ENCODE measurements at places on chromosomes 13 and 19.

GRCh38 chr13:45301263-45301662 is 39.7 kb downstream of the TPT1 start:
- no peak for DNase-seq

DNA sequence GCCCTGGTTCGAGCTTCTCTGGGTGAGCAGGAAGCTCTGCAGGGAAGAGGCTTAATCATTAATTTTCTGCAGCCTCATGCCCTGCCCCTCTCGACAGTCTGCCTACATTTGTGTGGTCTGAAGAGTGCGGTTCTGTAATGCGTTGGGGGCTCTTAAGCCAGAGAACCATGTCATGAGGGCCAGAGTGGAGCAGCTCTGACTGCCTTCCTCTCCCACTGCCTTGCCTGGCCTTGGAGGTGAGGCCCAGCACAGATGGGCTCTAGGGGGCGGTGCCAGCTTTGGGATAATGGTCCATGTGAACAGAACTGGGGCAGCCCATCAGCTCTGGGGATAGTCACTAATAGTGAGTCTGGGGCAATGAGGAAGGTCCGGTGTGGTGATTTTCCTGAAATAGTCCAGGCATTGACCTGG is 5.7 kb downstream of the FGF9 start:
- DNase-seq = no peak

- DNase-seq = no peak
These were observed 60.8 kb downstream of the F2RL3 start for GRCh38 chr19:16949496-16950023.

GRCh38 chr13:39556866-39557265 is 46.1 kb downstream of the LHFPL6 start:
- no peak for DNase-seq

GRCh38 chr19:14414926-14415690 is 4.0 kb downstream of the DDX39A start:
- DNase-seq = no peak

- no peak for DNase-seq
These were observed 3.1 kb upstream of the OLFM2 start for GRCh38 chr19:9939301-9939913.

- no peak for DNase-seq
These were observed 2.3 kb downstream of the RPL13A start for GRCh38 chr19:49489601-49490167.

DNA sequence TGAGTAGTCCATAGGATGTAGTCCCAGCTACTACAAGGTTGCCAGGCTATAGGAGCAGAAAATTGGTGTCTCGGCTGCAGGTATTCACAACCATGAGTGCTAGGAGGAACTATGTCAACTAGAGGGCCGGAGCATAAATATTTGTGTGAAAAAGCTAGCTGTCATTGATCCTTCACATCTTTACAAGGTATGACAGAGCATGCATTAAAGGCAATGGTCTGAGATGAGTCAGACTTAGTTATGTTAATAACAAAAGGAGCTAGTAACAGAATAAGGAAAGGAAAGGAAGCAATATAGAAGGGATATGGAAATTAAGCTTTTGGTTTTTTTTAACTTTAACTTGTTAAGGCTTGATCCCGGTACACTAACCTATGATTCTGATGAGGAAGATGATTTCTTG is 40.9 kb upstream of the PSG9 start:
- DNase-seq = no peak

GRCh38 chr13:40197936-40198595 is 468.4 kb downstream of the FOXO1 start:
- DNase-seq = no peak

- DNase-seq = no peak
These were observed 8.6 kb downstream of the RFPL4AL1 start for GRCh38 chr19:55777528-55777927.

- no peak for DNase-seq
These were observed 175.1 kb upstream of the KL start for GRCh38 chr13:32840989-32841713.

- DNase-seq = no peak
These were observed 14.4 kb downstream of the MEF2B start for GRCh38 chr19:19155495-19156219.

- no peak for DNase-seq
These were observed 28.5 kb downstream of the MED4 start for GRCh38 chr13:48066310-48066989.

GRCh38 chr19:19109601-19110000 is 28.7 kb downstream of the TMEM161A start:
- DNase-seq = no peak

DNA sequence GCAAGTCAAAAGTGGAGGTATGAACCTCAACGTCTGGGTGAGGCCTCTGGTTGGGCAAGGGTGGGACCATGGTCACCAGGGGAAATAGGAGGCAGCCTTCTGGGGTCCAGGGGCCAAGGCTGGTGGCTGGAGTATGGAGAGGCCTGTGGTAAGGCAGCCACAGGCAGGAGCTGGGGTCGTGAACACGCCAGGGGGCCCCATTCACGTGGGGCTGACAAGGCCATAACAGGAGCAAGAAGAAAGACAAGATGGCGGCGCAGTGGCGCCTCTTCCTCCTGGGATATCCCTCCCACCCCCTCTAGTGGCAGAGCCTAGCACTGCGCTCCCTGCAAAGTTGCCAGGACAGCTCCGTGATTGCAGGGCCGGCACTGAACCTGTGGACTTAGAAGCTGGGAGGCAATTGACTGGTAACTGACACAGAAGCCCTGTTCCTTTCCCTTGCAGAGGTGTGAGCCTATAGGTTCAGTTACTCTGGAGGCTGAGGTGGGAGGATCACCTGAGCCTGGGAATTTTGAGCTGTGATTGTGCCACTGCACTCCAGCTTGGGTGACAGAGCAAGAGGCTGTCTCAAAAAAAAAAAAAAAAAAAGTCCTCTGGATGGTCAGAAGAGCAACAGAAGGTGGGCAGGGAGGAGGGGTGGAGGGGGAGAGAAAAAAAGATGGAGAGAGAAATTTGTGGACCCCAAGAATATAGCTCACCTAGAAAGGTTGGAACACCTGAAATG is 19.7 kb upstream of the EDDM13 start:
- peak; percentile 27 for DNase-seq

DNA sequence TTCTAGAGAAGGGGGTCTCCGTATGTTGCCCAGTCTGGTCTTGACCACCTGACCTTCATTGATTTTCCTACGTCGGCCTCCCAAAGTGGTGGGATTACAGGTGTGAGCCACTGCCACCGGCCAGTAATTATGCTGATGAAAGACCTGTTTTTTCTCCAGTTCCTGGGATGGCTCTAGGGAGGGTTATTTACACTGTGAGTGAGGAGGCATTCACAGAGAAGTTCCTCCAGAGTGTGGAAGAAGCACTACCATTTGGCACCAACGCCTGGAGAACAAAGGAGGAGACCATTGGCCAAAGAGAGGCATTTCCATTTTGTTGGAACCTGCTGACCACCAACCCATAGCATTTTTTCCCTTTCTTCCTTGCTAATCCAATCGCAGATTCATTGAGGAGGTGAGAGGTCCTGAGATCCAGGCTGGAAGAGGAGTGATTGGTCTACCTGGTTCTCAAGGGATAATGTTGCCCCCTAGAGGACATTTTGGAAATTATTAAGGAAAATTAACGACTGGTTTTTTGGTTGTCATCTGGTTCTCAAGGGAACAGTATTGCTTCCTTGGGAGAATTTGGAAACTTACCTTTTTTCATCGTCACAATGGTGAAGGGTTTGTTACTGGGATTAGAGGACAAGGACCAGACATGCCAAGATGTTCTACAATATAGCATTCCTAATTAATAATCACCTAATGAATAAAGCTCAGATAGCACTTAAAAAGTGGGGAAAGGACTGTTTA is 5.5 kb upstream of the SAE1 start:
- DNase-seq = no peak

- no peak for DNase-seq
These were observed 21.1 kb downstream of the ZNF473 start for GRCh38 chr19:50046649-50047503.

GRCh38 chr19:5934774-5935472 is 20.9 kb downstream of the CAPS start:
- no peak for DNase-seq

DNA sequence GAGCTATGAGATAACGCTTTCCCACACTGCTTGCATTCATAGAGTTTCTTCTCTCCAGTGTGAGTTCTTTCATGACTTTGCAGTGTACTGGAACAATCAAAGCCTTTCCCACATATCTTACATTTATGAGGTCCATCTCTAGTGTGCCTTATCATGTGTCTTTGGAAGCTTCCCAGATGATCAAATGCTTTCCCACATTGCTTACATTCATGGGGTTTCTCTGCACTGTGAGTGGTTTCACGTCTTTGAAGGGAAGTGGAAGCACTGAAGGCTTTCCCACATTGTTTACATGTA is 14.9 kb upstream of the ZNF442 start:
- DNase-seq = no peak

DNA sequence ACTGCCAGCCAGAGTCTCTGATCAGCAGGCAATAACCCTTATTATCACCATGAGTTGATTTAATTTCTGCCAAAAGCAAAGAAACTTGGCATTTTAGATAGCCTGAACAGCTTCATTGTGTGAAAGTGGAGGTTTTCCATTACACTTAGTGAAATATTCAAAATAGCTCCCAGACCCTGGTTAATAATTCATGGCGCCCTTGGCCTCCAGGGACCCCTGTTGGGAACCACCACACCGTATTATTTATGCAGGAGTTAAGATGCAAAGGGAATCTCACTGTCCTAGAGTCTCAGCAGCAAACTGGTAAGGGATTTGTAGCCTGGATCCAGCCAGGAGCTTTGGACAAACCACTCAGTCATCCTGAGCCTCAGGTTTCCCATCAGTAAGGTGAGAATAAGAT is 110.0 kb upstream of the PABPC3 start:
- no peak for DNase-seq

GRCh38 chr19:13606156-13606555 is 99.9 kb upstream of the CACNA1A start:
- no peak for DNase-seq

GRCh38 chr13:80339563-80339911 is 1.4 kb downstream of the SPRY2 start:
- DNase-seq = no peak

- peak; percentile 6 for DNase-seq
These were observed 279.6 kb downstream of the PCDH20 start for GRCh38 chr13:61136093-61136492.

GRCh38 chr19:44644402-44645016 is 799 bp downstream of the PVR start:
- DNase-seq = no peak

GRCh38 chr19:39825093-39825463 is 8.9 kb downstream of the DYRK1B start:
- DNase-seq = no peak

DNA sequence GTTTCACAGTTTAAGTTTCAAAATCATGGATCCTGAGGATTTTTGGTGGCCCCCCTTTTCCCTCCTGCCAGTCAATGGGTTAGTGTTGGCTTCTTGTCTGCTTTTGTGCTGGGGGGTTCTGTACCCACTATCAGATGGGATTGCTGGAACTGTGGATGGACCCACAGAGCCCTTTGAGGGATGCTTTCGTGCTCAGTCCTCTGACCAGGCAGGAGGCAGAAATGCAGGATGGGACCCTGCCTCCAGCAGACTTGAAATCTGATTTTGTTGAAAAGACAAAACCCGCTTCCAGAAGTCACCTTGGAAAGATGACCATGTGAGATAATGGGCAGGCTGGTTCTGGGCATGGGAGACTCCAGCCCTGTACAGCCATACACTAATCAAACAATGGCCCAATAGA is 408.9 kb downstream of the ZNF536 start:
- no peak for DNase-seq

GRCh38 chr13:91117351-91117750 is 230.1 kb upstream of the MIR17HG start:
- DNase-seq = no peak

GRCh38 chr13:80259159-80259558 is 81.8 kb downstream of the SPRY2 start:
- no peak for DNase-seq

DNA sequence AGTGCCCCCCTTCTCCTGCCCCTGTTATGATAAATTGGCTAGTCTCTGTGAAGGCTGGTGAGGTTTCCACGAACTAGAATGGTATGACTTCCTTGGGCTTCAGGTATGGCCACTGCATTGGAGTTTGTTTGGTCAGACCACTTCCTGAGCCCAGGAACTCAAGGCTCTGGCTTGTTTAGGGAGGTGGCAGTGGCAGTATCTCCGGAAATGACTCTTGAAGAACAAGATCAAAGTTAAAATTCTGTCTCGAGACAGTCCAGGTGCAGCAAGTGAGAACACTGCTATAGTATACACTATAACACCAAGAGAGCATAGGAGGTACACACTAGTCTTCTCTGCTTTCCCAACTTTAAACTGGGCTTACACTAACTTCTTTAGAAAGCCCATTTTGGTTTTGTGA is 309.1 kb downstream of the KLF12 start:
- DNase-seq = no peak

DNA sequence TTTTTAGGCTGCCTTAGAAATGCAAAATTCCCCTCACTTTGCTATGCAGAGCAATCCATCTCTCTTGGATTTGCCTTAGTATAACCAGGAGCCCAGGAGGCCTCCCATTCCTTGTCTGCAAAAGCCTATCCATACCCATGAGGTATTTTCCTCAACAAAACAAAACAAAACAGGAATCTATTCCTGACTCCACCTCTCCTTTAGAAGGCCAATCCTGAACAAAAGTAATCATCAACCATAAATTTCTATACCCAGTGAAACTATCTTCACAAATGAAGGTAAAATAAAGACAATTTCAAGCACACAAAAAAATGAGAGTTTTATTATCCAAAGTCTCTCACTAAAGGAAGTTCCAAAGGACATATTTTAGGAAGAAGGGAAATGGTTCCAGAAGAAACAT is 365.7 kb downstream of the KCNRG start:
- DNase-seq = no peak

GRCh38 chr13:72692884-72693514 is 34.4 kb downstream of the MZT1 start:
- no peak for DNase-seq

- no peak for DNase-seq
These were observed 69.6 kb downstream of the RYR1 start for GRCh38 chr19:38503077-38503410.

DNA sequence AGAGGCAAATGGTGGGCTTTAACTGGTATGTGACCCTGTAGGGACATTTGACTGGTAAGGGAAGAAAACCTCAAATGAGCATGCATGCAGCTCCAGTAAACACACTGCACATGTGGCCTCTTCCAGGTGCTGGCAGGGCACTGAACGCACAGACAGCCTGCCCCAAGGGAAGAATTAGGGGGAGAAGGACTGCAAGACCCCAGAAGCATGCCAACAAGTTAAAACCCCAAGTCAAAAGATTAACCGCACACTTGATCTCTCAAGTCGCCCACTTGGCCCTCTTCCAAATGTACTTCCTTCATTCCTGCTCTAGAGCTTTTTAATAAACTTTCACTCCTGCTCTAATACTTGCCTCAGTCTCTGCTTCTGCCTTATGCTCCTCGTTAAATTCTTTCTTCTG is 46.9 kb upstream of the SLITRK1 start:
- no peak for DNase-seq

DNA sequence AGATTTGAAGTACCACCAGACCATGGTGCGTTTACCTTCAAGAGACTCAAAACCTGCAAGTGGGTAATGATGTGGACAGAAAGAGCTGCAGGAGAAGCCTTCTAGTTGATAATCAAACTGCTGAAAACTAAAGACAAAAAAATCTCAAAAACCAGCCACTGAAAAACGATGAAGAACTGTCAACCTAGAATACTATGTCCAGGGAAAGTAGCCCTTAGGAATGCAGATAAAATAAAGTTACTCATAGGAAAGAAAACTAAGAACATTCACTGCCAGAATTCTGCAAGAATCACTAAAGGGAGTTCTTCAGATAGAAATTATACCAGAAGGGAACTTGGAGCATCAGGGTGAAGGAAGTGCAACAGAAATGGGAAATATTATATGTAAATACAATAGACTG is 5.3 kb downstream of the ZNF470 start:
- DNase-seq = no peak
